Activated effector memory CD4-positive, alpha-beta T cell treated with Interleukin-2 at 50 U/mL for 16 hours (primary cell): ENCODE measurements at places on chromosomes 1 and 21.

DNA sequence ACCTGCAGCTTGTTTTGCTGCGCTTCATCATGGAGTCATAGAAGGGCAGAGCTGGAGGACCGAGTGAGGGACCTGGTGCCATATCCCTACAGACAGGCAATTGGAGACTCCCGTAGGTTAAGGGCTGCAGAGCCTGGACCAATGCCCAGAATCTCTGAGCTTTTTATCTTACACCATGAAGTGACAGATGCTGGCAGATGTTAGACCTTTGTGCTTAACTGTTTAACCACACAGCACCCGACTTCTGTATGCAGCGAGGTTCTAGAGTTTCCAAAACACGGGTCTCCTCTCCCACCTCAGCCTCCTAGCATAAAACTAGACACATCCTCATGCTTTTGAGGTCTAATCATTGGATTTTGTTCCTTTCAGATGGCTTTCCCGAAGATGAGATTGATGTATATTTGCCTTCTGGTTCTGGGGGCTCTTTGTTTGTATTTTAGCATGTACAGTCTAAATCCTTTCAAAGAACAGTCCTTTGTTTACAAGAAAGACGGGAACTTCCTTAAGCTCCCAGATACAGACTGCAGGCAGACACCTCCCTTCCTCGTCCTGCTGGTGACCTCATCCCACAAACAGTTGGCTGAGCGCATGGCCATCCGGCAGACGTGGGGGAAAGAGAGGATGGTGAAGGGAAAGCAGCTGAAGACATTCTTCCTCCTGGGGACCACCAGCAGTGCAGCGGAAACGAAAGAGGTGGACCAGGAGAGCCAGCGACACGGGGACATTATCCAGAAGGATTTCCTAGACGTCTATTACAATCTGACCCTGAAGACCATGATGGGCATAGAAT, 47.6 kb downstream of the B3GALT5 start:
- DNase-seq = no peak

- no peak for DNase-seq
Measured at GRCh38 chr1:44433209-44433608, 28.2 kb downstream of the RNF220 start.

DNA sequence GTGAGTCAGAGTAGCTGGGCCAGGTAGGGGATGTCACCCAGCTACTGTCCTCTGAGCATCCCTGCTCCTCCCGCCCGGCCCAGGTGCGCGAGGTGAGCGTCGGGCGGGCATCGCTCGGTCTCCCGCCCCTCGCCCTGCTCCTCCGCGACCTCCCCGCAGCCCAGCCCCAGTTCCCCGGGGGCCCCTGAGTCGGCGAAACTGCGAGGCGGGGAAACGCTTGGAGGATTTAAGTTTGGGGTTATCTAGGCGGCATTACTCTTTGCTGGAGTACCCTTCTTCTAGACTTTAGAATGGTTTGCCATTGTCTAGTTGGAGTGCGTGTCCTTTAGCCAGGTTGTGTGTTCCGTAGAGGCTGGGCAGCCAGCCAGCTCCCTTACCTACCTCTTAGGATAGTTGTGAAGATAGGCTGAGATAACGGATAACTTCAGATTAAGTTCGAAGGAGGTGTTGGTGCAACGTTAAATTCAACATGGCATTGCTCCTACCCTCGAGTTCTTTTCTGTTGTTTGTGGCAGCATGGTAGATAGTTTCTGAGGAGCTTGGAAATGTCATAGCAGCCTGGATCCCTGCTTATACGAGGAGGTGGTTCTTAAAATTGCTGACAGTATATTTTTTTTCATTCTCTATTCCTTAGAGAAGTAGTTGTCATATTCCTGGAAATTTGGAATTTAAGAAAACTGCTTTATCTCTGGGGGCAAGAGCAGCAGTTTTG, 697 bp downstream of the AGO3 start:
- no peak for DNase-seq

GRCh38 chr1:8740034-8740449, 77.4 kb downstream of the RERE start:
- DNase-seq = no peak

DNA sequence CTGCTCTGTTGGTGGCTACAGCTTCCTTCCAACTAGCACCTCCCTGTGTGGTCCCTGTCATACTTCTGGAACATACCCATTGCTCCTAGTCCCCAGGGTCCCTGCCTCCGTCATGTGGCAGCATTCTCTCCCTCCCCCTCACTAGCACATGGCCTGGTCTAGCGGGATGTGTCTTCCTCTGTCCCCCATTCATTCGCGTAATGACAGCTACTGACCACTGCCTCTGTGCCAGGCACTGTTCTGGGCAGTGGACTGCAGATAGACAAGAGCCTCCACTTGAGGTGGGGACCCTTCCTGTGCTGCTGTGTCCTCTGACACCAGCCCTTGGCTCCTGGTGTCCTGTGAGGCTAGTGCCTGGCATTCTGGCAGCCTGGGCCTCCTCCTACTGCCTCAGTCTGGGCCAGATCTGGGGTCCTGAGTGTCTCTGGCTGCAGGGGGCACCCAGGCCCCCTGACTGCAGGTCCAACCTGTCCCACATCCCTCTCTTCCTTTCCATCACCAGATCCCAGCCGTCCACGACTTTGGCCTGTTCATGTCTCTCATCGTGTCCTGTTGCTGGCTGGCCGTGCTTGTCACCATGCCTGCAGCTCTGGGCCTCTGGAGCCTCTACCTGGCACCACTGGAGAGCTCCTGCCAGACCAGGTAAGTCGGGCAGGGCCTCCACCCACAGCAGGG, 38.1 kb downstream of the DISP3 start:
- DNase-seq = no peak

DNA sequence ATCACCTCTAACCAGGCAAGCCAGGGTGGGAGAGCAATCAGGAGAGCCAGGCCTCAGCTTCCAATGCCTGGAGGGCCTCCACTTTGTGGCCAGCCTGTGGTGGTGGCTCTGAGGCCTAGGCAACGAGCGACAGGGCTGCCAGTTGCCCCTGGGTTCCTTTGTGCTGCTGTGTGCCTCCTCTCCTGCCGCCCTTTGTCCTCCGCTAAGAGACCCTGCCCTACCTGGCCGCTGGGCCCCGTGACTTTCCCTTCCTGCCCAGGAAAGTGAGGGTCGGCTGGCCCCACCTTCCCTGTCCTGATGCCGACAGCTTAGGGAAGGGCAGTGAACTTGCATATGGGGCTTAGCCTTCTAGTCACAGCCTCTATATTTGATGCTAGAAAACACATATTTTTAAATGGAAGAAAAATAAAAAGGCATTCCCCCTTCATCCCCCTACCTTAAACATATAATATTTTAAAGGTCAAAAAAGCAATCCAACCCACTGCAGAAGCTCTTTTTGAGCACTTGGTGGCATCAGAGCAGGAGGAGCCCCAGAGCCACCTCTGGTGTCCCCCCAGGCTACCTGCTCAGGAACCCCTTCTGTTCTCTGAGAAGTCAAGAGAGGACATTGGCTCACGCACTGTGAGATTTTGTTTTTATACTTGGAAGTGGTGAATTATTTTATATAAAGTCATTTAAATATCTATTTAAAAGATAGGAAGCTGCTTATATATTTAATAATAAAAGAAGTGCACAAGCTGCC, 19.8 kb downstream of the CSF1 start:
- DNase-seq = no peak

GRCh38 chr1:115307661-115308060, 30.4 kb downstream of the NGF start:
- no peak for DNase-seq

DNA sequence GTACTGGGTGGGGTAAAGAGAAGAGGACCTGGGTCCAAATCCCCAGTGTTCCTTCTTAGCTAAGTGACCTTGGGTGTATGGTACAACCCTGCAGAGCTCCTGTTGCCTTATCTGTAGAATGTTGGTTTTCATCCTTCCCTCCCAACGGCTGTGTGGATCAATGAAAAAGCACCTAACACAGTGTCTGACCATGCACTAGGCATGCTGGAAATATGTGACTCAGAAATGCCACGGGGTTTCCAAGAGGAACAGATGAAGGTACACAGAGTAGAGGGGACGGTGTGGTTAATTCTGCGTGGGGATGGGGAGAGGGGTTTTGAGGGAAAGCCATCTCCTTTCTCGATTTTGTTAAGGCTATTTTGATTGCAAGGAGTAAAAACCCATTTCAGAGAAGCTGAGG, 8.6 kb downstream of the NIPAL3 start:
- no peak for DNase-seq

GRCh38 chr1:9615316-9616063, 26.8 kb downstream of the TMEM201 start:
- peak; percentile 36 for DNase-seq

DNA sequence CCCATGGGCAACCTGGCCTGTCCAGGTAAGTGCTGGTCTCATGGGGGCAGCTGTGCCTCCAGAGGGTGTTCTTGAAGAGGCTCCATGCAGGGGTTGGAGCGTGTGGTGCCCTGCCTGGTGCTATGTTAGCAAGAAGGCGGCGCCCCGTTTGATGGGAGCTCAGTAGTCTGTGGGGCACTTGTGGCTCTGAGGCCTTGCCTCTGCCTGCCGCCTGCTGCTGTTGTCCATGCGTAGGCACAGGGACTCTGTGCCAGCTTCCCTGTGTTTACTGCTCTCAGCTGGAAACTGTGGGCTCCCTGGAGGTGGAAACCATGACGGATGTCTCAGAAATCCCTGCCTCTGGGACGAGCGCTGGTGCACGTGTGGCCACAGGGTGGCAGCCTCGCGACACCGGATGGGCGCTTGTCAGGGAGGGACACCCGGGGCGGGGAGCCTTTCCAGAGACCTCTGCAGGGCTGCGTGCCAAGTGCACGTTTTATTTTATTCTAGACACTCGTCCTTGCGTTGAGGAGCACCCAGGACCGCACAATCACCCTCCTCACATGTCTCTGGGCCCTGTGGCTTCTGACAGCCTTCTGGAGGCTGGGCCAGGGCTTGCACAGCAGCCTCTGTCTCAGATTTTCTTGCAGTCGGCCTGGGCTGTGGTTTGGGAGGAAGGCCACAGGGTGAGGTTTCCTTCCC, 27.1 kb downstream of the SNAP47 start:
- DNase-seq = peak; percentile 85

DNA sequence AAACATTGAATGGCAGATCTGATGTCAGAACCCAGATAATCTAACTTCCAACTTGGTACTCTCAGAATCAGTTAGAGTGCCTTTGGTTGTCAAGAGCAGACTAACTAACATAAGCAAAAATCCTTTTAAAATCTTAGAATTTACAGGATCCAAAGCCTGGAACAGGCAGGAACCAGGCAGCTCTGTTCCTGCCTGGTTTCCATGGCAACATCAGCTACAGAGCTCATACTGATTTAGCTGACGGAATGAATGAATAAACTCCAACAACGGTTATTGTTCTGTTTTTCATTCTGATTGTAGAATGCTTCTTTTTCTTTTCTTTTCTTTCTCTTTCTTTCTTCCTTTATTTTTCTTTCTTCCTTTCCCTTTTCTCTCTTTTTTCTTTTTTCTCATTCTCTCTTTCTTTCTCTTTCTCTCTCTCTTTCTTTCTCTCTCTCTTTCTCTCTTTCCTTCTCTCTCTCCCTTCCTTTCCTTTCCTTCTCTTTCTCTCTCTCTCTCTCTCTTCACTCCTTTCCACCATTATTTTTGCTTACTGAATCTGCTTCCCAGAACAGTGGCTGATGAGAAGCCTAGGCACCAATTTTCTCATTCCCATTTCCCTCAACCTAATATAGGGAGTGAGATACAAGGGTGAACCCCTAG, 121.6 kb downstream of the RGS7 start:
- no peak for DNase-seq

DNA sequence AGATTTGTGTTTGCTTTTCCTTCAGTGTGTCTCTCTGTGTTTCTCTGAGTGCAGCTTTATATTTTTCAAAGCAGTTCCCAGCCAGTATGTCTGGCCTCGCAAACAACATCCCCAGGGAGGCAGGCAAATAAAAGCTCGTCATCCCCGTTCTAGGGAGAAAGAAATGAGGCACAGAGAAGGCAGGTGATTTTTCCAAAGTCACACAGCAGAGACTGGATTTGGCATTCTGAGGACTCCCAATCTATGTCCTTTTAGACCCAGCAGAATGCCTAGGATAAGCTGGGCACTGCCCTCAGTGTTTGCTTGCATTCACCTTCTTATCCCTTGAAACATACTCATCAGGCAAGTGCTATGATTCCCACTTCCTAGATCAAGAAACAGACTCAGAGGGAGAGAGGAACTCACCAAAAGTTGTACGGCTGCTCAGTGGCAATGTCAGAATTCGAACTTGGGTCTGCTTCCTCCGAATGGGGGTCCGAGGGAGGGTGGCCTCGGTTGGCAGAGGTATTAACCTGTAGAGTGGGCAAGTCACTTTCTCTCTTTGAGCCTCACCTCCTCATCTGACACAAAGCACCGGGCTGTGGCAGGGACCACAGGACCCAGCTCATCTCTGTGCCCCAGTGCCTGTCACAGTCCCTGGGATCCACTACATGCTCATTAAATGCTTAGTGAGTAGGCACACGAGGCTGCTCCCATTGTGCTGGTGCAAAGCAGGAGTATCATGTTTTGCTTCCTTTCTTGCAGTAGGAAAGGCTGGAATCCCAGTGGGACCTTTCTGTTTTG, 4.2 kb downstream of the RAP1GAP start:
- DNase-seq = no peak

GRCh38 chr1:205056956-205057568, 14.1 kb downstream of the CNTN2 start:
- DNase-seq = no peak

DNA sequence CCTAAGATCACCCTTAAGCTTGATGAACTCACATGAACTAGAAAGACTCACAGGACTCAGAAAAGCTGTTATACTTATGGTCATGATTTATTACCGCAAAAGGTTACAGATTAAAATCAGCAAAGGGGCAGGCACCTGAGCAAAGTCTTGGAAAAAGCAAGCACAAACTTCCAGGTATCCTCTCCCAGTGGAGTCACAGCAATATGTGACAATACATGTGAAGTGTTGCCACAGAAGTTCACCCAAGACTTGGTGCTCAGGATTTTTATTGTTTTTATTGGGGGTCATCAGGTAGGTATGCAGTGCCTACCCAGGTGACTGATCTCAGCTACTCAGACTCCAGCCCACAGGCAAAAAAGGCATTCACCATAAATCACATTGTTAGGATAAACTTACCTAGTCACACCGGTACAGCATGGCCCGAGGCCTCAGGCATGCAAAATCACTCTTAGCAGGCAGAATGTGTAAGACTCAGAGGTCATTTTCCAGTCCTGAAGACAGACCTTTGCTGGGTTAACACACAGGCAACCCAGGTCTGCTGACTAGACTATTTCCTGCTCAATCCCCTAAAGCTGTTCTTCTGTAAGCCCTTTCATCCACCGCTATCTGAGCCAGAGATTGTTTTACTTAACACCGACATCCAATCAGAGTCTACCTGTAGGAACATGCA, 55.6 kb downstream of the SSX2IP start:
- DNase-seq = no peak

GRCh38 chr21:45818904-45819285, 162.7 kb upstream of the COL6A1 start:
- peak; percentile 20 for DNase-seq

GRCh38 chr1:85195703-85196102, 5.1 kb downstream of the SYDE2 start:
- DNase-seq = no peak

DNA sequence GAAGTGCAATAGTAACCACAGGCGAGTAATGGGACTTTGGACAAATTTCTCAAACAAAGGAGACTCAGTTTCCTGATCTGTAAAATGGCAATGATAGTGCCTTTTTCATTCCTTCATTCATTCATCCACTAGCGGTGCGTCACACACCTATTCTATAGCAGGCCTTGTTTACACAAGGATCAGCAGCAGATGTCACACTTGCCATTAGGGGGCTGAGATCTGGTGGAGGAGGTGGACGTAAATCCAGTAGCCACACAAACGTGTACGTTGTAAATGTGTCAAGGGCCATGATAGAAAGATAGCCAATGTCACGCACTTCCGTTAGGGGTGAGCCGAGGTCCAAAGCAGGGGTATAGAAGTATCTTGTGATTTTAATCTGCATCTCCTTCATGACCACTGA, 34.2 kb downstream of the SERINC2 start:
- DNase-seq = no peak
